ENCODE measurements at places on chromosomes 13 and 19. TPM values are rescaled to one million over a fixed set of nuclear protein-coding genes. Genes with fewer than 3 reads are reported as not detected.

Gene NOVA2
- total RNA-seq, result not detected

Gene ZNF460
- 52.2 TPM for total RNA-seq

Gene APOC4
- total RNA-seq, result not detected

DNA sequence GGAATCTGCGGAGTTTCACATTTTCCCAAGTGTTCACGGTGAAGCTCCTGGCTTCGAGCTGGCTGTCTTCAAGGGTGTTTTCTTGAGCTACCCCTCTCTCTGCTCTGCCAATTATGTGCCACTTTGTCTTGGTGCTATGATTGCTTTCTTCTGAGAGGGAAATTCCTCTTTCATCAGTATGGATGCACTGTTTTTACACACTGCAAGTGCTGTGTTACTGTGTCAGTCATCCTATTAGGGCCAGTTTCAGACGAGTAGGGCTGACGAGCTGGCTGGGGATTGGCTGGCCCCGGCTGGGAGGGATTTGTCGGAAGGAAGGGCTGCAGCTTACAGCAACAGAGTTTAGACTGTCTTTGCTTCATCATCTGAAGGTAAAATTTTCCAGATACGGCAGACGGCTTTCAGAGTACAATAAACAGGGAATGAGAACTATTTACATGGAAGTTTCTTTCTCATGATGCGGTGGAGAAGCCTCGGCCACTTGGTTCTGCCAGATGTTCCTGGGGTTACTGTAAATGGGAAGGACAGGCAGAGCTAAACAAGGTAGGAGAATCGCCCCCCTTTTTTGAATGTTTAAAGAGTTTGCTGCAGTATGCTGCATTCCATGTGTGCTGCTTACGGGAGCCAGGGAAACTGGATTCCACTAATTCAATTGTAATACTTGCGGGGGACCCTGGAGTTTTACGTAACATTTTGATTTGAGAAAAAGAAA is at the start of gene MBNL2:
Gene MBNL2, plus strand, starts transcription at position 345 of the 712 bp plus-strand sequence. CDS start 53,903 bp downstream, outside the sequence.
- DNase-seq, result peak; percentile 77

DNA sequence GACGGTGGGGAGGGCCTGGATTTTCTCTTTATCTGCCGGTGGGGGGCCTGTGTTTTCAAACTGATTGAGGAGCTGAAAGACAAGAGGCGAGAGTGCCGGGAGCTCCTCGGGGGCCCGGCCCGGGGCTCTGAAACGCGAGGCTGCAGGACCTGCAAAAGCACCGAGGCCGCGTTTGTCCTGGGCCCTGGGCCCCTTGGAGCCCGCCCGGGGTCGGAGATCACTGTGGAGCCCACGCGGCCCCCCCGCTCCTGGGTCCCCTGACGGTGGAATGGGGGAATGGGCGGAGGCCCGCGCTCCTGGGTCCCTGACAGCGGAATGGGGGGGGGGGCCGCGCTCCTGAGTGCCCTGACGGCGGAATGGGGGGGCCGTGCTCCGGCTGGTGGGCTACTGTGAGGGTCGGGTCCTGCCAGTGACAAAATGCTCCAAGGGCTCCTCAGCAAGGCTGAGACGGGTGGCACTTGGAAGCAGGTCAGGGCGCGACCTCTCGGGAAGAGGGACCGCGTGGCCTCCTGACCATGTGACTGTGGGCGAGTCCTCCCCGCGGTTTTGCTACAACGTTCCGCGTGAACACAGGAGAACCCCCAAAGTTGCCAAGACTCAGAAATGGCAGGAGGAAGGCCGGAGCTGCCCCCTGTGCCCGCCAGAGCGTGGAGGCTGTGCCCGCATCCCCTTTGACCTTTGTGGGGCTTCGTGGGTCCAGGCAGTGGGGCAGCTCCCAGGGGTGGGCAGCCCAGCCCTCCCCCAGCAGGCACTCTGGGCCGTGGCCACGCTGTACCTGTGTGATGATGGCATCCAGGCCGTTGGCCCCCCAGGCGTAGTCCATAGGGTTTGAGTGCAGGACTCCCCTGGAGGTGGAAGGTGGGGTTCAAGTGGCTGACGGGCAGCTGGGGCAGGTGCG is 9.5 kb downstream of the FGF22 start:
- no peak for DNase-seq

DNA sequence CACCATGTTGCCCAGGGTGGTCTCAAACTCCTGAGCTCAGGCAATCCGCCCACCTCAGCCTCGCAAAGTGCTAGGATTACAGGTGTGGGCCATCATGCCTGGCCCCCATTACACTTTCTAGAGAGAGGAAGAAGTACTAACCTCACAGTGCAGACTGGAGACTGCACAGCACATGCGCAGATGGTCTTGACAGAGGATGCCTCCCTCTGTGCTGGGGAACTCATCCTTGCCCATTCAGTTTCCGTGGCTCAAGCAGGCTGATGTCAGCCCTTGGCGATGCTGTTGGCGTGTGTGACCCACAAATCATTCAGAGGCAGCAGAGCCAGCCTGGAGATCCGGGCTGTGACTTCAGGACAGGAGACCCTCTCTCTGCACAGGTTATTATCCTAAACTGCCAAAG is 14.6 kb upstream of the FFAR2 start:
- no peak for DNase-seq

- no peak for DNase-seq
Observed at GRCh38 chr19:2043961-2044708, 6.9 kb downstream of the MKNK2 start.

- DNase-seq, result no peak
Observed at GRCh38 chr13:53357582-53357981, 329.0 kb downstream of the OLFM4 start.

DNA sequence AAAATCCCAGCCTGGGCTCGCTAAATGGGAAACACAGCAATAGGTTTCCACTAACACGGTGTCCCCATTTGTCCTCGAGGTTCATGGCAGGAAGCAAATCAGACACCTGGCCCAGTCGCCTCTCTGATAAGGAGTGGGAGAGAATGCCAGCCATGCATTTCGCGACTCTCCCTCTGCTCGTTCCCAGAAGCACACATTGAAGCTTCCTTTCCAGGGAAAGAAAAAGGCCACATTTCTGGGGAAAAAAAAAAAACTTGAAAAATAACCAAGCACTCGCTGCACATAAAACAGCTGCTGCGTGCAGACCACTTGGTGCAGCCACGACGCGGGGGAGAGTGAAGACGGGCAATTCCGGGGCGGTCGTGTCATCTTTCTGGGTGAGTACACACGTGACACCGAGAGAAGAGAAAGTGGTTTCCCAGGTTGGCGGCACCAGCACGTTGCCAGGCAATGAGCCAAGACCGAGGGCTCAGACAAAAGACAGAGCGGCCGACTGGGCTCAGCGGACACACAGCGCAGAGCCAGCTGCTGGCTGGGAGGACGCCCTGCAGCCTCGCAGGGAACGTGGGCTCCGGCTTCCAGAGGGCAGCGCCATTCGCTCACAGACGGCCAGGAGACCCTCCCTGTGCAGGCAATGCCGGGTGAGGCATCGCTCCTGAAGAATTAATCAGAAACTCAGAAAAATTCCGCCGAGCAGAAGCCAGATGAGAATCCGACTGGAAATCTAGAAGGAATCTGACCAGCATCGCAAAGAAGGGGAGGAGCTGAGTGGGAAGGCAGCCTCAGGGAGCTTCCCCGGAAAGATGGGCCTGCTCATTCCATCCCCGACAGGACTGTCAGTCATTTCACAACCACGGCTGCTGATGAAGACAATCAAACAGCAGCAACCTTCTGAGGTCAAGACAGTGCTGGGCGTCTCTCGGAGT is 83.2 kb upstream of the IRS2 start:
- no peak for DNase-seq

GRCh38 chr19:30135093-30135757 is 193.2 kb downstream of the URI1 start:
- DNase-seq, result no peak

GRCh38 chr19:4338441-4339355 is at the start of gene STAP2:
TSS of gene STAP2 (minus strand) at chr19:4338827. CDS start at chr19:4338753, 74 bp downstream.
- DNase-seq, result peak; percentile 25

DNA sequence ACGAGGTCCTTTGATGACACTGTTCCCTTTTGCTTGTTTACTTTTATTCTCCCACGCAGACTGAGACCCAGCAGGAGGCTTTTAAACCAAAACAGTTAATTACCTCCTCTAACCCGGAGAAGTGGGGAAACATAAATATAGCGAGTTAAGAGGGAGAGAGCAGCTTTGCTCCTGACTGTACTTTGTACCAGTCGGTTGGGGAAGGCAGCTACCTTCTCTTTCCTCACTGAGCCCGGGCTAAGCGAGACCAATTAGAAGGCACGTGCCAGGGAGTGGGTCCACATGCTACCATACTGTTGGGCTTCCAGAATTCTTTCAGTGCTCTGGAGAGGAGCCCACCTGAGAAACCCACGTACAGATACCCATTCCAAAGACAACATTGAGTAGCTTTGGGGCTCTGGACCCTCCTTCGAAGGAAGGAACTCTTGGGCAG is 124.2 kb downstream of the ZIC5 start:
- no peak for DNase-seq

GRCh38 chr19:29658221-29658991 is 6.9 kb upstream of the PLEKHF1 start:
- DNase-seq, result no peak

DNA sequence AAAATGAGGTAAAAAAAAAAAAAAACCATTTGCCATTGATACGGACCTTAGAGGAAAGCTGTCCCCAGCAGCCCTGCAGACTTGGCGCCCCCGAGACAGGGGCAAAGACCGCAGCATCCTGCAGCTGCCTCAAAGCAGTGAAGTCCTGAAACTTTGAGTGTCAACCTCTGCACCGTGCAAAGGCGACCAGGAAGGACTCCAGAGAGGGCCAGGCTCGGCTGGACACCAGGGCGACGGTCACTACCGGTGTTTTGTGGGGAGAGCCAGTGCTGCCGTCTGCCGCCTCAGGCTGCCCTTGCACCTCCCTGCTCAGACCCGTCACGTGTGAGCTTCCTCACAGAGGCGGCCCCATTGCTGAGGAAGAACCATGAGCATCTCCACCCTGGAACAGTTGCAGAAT is 146.7 kb upstream of the SPACA7 start:
- DNase-seq, result no peak

DNA sequence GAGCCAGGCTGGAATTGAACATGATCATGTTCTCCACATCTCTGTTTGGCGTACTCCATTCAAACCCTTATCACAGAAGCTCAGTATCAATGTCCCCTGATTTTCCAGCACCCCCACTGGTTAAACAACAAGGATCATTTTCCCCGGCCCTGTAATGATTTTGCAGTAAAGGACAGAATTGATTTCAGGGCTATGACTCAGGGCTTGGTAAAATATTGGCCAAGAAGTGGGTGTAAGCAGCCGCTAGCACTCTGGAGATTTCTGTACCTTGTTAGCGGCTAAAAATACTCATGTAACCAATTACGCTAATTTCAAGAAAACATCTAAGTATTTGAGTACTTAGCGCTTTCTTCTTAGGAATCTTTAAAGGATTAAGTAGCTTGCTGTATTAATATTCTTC is 69.5 kb upstream of the FNDC3A start:
- DNase-seq, result no peak

- no peak for DNase-seq
Observed at GRCh38 chr13:112991609-112992008, 22.6 kb downstream of the MCF2L start.

- DNase-seq, result no peak
Observed at GRCh38 chr13:41296879-41297646, 14.0 kb upstream of the NAA16 start.

DNA sequence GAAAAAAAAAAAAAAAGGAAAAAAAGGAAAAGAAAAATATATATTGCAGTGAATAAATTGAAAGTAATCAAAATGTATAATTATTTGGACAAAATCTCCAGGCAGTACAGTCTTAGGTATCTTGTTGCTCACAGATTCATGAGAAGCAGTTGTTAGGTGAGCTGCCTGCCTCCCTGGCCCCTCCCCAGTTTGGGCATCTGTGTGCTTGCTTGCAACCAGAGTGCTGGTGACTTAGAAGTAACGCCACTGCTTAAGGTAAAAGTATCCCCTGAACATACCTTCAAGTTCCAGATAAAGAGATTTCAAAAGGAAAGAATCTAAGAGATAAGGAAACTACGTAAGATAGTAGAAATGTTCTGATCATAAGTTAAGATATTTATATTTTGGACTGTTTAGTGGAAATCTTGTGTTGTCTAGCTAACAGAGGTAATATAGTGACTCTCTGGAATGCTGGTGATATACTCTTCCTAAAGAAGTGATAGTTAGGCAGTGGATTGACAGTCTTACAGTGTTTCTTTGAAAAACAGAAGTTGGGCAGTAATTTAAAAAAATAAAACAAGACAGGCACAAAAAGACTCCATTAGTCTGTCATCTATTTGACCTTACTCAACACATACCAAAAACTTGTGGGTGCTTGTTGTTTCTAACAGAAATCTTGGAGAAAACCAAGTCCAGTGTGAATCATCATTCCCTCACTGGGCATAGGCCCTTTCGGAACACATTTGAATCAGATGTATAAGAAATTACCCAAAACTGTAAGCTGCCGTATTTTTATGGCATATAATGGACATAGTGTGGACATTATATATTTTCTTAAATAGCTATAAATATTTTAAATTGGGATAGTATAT is 38.3 kb upstream of the KCTD4 start:
- no peak for DNase-seq

GRCh38 chr13:108915095-108915633 is 285.8 kb downstream of the MYO16 start:
- no peak for DNase-seq

DNA sequence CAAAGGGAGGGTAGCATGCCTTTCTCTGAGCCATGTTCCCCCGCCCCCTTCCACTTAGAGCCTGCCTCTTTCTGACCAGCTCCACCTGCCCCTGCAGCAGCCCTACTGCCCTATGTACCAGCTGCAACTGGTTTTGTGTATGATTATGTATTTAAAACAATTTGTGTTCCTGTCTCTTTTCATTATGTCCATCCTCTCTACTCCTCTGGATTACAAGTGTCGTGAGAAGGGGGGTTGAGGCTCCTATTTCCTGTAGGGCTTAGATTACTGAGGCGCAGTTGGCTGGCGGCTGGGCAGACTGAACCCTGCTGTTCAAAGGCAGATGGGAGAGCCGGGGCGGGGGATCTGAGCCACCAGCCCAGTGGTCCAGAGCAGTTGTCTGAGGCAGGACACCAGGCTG is 213.3 kb downstream of the KCNRG start:
- no peak for DNase-seq

DNA sequence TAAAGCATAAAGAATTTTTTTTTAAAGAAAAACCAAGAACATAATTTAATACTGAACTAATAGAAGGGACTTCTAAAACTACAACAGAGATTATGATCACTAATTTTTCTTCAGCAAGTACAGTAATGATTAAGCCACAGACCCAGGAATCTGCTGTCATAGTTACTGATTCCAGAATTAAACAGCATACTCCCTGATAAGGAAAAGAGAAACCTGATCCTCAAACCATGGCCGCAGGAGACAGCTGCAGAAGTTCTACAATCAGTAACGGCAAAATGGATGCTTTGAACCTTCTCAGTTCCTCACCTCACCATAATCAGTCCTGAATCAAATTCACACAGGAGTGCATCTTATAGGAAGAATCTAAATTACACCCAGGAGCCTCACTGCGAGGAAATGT is 939.0 kb upstream of the SLITRK1 start:
- DNase-seq, result no peak

- no peak for DNase-seq
Observed at GRCh38 chr13:49625392-49626079, 2.8 kb upstream of the ARL11 start.

DNA sequence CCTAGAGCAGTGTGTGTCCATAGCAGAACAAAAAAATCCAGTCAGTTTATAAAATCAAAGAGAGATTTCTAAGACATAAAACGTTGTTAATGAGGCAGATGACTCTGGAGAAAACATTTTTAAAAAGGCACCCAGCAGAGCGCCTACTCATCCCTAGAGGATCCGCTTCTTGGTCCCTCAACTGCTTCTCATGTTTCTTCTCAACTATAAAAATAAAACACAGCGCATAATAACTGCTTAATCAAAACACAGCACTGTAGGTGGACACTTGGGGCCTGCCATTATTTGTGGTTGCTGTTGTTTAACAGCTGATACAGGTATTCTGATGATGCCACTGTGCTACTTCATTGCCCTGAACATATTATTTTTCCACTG is 347.9 kb downstream of the FGF9 start:
- DNase-seq, result no peak

All from activated T-cell treated with anti-CD3 and anti-CD28 coated beads, Interleukin-2, amount 50 U/mL, for 4 hours (primary cell).